ENCODE measurements at places on chromosomes 4 and X.
A peak's percentile ranks its signal among the peaks of the same experiment; 100 is the strongest.

GRCh38 chrX:41108007-41108406, 22.8 kb downstream of the USP9X start:
- no peak for DNase-seq

DNA sequence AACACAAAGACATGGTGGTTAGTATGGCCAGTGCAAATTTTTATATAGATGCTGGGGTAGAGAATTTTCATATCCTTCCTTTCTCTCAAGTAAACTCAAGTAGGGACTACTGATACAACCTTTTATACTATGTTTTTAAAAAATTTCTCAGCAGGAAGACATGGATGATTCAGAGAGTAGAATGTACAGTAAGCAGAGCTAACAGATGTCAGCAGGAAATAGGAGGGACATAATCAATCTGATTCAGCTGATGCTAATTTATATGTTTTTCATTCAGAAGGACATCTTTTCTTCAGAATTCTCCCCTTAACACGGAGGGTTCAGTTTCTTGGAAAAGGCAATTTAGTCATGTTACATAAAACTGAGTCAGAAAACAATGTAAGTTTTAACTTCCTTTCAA, 95.4 kb downstream of the GRIA2 start:
- DNase-seq = no peak

DNA sequence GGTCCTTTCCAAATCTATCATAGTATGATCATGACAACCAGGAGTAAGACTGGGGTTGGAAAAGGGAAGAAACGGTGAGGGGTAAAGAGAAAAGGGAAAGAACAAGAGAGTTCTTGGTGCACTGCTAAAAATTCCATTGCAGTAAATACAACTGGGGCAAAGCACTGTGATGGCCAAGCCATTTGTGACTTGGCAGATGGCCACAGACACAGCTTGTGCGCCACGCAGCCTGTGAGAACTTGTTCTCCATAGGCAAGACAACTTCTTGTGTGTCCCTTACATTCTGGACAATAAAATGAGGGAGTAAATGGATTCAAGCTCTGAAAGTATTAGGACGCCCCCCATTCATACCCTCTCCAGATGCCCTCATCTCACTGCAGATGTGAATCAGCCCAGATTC, 10.9 kb downstream of the MFAP3L start:
- no peak for DNase-seq

DNA sequence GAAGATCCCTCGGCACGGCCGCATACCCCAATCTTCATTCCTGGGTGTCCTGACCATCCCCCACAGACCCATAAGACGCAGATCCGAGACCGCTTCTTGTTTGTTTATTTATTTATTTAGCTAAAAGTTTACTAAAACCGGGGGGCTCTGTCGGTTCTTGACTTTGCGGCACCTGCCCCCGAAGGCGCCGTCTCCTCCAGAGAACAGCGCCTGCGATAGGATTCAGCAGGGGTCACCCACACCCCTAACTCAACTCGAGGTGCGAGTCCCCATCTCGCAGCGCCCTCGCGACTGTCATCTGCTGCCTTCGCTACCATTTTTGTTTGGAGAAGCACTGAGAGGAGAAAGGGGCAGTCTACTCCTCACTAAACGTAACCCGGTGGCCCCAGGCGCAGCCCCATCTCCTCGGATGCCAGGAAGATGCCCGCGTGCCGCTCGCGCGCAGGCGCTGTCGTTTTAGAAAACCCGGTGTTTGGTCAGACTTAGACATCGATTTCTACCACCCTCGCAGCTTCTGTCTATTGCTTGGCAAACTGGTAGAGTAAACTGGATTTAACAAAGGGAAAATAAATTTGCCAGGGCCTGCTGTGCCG, 18.9 kb upstream of the GPR101 start:
- DNase-seq = no peak

DNA sequence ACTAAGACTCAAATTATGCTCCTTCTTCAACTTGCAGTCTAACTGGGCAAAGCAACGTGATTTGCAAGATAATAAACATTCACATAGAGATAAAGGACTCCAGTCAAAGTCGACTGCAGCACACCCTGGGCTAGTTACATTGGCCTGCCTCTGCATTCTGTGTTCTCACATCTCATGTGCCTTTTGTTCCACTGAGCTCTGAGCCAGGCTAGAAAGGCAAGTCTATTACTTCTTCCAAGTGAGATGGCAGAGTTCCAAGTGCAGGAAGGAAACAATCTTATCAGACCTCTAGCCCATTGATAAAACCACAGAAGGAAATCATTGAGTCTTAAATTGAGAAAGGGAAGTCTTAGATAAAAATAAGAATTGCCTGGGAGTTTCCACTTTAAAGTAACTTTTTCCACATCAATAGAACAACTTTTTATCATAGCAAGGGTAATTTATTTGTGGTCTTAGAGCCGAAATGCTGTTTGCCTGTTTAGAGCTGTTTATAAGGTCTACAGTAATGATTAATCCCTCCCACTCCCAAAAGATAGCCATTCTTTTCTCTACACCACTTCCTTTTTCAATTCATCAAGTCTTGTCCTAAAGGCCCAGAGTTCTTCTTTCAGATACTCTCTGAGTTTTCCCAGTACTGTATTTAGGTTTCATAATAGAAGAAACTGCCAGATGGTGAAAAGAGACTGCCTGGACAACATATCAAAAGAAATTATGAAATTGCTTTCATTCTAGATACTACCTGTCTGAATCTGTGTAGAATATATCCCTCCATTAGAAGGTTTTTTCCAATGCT, 200.2 kb downstream of the GUCY2F start:
- DNase-seq = no peak

- DNase-seq = no peak
Observed at GRCh38 chr4:88382621-88383020, 4.0 kb downstream of the HERC6 start.

DNA sequence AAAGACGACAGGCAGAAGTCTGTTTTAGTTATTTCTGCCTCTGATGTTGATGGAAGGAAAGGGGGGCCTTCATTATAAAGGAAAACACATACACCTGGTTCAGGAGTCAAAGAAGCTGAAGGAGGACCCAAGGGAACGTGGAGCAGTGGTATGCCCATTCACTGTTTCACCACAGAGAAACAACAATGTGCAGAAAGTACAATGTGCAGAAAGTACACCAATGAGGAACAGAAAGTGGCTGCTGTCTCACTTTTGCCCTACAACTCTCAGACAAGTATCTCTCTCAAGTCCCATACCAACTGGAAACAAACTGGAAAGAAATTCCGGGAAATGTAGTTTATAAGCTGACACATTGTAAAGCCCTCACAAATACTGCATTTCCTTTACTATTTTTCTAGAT, 564.5 kb downstream of the TRAM1L1 start:
- no peak for DNase-seq

DNA sequence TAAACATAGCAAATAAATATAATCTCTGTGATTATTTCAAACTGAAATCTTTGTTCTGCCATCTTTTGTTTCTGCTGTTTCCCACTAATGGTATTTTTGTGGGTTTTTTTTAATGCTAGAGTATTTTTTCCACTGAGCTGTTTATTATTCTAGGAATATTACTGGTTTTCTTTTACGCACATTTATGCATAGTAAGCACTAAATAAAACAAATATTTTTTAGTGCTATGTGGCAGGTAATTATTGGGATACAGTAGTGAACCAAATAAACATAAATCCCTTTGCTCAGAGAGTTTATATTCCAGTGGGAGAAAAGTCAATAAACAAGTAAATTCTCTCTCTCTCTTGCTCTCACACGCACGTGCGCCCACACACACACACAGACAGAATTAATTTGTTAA, 397.4 kb downstream of the PRDM5 start:
- DNase-seq = no peak

DNA sequence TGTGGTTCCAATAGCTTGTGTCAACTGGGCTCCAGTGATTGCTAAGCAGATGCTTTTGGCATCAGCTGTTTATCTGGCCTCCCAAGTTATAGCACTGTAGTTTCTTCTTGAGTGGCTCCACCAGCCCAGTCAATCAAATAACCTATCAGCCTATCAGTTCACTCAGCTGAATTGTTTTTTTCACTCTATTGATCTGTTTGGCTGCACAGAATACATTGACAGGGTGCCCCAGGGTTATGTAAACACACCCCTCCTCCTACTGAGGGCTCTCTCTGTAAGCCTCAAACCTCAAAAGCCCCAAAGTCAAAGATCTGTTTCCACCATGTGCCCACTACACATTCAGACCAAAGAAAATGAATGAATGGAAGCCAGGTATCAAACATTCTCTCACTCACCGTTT, 214.0 kb downstream of the HS6ST2 start:
- no peak for DNase-seq

DNA sequence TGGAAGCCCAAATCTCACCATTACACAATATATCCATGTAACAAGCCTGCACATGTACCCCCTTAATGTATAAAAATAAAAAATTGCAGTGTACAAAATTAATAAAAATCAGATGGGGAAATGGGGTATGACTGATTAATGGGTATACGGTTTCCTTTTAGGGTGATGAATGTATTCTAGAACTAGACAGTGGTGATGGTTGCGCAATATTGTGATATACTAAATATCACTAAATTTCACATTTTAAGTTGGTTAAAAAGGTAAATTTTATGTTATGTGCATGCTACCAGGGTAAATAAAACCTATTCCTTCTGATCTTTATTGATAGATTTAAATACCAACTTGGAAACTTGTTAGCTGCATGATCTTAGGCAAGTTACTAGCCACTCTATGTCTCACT, 129.4 kb downstream of the SPANXA1 start:
- no peak for DNase-seq

- no peak for DNase-seq
Observed at GRCh38 chrX:149506349-149506748, 1.2 kb upstream of the IDS start.

- DNase-seq = no peak
Observed at GRCh38 chr4:98625920-98626319, 32.5 kb downstream of the TSPAN5 start.

DNA sequence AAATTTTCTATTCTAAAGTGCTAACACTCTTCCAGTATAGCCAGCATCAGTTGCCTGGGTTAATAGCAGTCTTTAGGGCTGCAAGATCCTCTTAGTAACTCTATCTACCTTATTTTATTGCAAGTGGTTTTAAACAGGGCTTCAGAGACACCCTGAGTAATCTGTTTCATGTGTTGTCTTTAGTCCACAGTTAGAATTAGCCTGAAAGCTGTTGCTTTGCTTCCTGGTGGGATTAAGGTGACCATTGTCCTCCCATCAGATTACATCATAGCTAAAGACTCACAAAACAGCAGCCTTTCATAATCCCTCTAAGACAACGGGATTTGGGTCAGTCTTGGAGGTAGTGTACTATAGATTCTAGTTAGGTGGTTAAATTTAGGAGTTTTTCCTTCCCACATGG, 7.5 kb downstream of the UCHL1 start:
- no peak for DNase-seq

DNA sequence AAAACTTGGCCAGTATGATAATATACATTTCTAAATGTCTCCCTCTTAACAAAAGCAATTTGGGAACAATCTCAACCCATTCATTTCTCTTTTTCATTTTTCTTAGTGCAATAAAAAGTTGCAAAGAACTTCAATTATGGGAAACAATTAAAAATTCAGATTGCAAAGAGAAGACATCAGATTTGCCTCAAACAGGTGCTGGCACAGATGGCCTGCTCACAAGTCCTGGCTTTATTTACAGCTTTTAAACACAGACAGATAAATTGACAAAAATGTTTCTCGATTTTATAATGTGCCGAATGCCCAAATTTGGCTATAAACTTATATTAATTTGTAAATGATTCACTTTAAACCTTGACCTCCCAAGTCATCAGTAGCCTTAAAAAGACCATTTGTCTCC, 28.7 kb downstream of the SLC4A4 start:
- no peak for DNase-seq

DNA sequence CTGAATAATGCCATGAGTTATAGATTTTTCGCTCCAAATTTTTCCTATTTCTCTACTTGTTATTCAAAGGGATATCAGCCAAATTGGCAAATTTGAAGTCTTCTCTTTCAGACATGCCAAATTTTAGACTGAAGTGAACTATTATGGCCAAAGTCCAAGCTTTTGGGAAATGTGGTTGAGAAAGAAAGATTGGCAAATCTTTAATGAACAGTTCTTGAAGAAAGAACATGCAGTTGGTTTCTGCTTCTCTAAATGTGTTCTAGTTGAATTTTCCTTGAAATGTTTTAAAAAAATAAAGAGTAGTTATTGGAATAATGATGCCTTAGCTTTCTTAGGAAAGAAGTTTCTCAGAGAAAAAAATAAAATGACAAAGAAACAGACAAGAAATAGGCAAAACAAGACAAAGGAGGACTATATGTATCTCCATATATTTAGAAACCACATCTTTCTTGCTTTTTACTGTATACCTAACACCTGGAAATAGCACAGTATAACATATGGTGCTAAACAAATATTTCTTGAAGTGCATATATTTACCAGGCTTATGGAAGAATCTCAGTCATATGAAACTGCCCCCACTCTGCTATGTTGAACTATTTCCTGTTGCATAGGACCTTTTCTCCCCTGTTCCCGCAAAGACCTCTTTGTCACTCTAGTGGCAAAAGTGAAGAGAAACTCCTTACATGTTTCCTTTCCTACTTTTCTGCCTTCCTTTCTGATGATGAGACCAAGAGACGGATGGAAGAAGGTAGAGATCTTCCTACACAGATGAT, 250.0 kb downstream of the ARHGAP24 start:
- DNase-seq = no peak

GRCh38 chrX:101191217-101191750, 28.3 kb upstream of the DRP2 start:
- no peak for DNase-seq

DNA sequence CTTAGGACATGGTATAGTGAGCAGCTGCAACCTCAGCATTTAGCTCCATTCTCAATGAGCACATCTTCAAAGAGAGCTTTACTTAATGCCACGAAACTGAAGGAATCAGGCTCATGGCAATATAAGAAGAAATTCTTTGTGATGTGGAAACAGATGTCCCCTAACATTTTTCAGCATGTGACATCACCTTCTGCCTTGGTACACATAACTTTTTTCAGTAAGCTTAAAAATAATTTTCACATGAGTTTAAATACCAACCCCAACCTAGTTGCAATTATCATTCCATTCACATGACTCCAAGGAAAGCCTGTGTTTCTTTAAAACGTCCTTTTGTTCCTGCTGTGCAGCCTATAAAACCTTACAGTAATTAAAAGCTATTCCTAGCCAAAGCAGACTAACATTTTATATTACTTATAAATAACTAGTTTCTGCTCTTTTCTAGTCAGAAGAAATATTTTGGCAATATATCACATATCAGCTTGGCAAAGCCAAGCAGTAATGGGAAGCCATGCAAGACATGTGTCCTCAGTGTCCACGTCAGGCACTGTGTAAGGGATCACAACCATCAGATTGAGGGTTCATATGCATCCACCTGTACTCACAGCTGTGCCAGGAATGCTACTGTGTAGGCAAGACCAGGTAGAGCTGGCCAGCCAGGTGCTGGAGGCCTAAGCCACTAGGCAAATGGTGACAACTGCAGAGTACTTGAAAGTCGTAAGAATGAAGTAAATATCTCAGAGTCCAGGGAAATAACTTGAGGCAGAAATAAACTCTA, 466.6 kb downstream of the INPP4B start:
- peak; percentile 28 for DNase-seq

- DNase-seq = peak; percentile 16
Observed at GRCh38 chrX:73913580-73913979, 350.6 kb downstream of the CHIC1 start.

GRCh38 chr4:98539741-98540140, 118.7 kb downstream of the TSPAN5 start:
- DNase-seq = no peak

- no peak for DNase-seq
Observed at GRCh38 chr4:189046642-189047041, 894.0 kb upstream of the FRG1 start.

GRCh38 chrX:123337886-123338639, 154.0 kb downstream of the GRIA3 start:
- no peak for DNase-seq

Data from NCI-H226 (cell line).